ENCODE measurements at places on chromosomes 4 and X.

DNA sequence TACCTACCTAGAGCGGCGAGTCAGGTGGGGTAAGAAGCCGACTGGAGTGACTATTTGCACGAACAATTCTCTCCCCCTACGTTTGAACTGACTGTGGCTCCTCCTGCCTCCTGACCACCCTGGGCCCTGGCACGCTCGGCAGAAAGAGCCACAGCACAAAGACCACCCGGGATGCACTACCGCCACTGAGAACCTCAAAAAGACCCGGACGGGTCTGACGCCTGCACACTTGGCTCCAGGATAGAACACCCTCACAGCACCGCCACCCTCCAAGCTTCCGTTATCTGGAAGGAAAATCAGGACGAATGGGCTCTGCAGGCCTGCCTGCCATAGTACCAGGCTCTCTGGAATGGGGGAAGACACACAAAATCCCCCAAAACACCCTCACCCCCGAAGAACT is 2.2 kb downstream of the LRPAP1 start:
- no peak for DNase-seq

DNA sequence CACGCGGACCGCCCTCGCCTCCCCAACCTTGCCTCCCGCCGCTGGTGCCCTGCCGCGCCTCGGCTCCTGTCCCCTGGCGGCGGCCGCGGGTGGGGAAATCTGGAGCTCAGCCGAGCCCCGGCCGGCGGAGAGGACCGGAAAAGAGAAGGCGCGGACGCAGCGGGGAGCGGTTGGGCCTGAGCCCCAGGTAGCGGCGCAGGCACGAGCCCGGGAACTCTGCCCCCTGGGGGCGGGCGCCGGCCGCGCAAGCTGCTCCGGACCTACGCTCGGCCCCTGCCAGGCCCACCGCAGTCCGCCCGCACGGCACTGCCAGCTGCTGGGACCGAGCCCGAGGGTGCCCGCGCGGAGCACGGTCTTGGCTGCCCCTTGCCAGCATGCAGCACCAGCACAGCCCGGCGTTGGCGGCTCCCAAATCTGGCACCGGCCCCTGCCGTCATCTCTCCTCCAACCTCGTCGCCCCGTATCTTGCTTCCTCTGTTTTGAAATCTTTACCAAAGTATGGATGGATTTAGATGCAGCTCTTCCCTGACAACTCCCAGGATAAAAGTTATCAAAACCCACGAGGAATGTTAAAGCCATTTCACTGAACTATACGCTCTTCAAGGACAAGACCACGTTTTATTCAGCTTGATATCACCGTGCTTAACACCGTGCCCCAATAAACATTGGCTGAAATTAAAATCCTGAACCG is at the start of gene PRSS12:
Gene PRSS12 (minus strand): TSS at position 161 of the 691 bp plus-strand sequence. CDS start 283 bp downstream, outside the sequence.
- DNase-seq = peak; percentile 34

DNA sequence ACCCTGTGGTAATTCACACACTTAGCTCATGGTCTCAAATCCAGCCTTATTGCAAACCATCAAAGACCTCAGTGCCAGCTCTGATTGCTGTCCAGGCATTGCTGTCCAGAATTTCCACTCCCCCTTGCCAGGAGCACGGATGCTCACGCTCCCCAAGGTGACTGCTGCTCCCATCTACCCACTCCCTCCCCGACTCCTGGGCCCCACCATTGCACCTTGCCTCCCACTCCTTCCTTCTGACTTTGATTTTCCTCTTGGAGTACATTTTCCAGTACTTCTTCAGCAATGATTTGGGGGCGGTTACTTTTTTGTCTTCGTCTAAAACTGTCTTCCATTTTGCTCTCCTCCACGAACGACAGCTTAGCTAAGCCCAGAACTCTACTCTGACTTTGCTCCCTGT is 11.5 kb downstream of the ZFYVE28 start:
- no peak for DNase-seq

GRCh38 chr4:181564625-181565024 is 678.6 kb upstream of the TENM3 start:
- no peak for DNase-seq
